ENCODE measurements at places on chromosomes 3 and 15.

- H3K36me3 ChIP-seq = no peaks in the 10 kb centered on the region
- no peak overlapping the region for H3K27ac ChIP-seq
- peak; percentile 24 for DNase-seq
- peaks cover 3% of the 10 kb centered on the region for H3K4me1 ChIP-seq
- no peak overlapping the region for H3K4me3 ChIP-seq
- no peaks in the 10 kb centered on the region for H3K27me3 ChIP-seq
These were observed 355.6 kb upstream of the THRB start for GRCh38 chr3:24850245-24850644.

DNA sequence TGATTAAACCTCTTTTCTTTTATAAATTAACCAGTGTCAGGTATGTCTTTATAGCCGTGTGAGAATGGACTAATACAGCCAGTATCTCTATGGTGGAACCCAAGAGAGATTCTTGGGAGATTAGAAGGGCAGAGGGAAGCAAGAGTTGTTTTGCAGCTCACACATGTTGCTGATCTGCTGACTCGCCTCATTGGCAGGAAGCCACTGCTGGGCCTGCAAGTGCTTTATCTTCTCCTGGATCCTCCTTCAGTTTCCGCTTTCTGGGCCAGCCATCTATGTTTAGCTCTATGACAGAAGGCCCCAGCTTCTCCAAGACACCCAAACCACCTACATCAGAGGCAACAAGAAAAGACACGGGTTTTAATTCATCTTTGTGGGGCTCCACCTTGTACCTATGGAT lies 23.4 kb upstream of the GALNT15 start:
- no peak overlapping the region for H3K27ac ChIP-seq
- H3K36me3 ChIP-seq = no peaks in the 10 kb centered on the region
- H3K4me3 ChIP-seq = no peak overlapping the region
- DNase-seq = peak; percentile 36
- H3K4me1 ChIP-seq = peaks cover 10% of the 10 kb centered on the region

GRCh38 chr3:172601066-172601832 lies 78.0 kb upstream of the TNFSF10 start:
- no peak for DNase-seq
- H3K36me3 ChIP-seq = no peaks in the 10 kb centered on the region
- peaks cover 7% of the 10 kb centered on the region for H3K4me1 ChIP-seq
- H3K27ac ChIP-seq = no peak overlapping the region

DNA sequence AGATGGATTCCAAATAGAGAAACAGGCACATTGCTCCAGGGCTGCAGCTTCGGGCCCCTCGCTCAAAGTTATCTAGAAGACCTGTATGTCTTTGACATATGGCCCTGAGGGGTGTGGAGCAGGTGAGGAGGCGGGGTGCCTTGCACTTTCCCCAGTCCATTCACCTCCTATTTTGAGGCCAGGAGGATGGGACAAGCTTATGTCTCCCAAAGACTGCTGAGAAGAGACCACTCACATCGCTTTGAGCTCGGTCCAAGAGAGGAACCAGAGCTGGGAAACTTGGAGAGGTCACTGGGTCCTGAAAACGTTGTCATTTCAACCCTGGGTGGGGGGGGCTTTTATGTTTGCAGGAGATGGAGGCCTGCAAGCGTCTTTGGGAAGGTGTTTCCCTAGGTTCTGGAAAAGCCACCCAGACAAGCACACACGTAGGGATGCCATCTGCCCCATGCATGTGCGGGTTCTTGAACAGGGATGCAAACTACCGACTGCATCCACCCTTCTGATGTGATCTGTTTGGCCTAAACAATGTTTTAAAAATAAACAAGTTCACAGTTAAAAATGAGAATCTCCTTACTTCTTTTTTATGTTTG lies 33.7 kb upstream of the SYNM start:
- peaks cover 1% of the 10 kb centered on the region for H3K27me3 ChIP-seq
- H3K36me3 ChIP-seq = no peaks in the 10 kb centered on the region
- H3K27ac ChIP-seq = no peak overlapping the region
- no peak for DNase-seq
- no peaks in the 10 kb centered on the region for H3K4me1 ChIP-seq
- H3K4me3 ChIP-seq = no peak overlapping the region
